Renal pelvis (tissue), 12 donors: ENCODE measurements at places on chromosomes 11 and 22. TPM values are rescaled to one million over a fixed set of nuclear protein-coding genes. Genes with fewer than 3 reads are reported as not detected.
A peak's percentile ranks its signal among the peaks of the same experiment; 100 is the strongest.

GRCh38 chr11:79026803-79027445 lies 413.9 kb downstream of the TENM4 start:
- DNase-seq: no peak

GRCh38 chr11:71184421-71185210 lies 67.8 kb downstream of the SHANK2 start:
- DNase-seq: no peak

GRCh38 chr11:121012091-121012490 lies 11.8 kb upstream of the TBCEL start:
- DNase-seq: no peak

DNA sequence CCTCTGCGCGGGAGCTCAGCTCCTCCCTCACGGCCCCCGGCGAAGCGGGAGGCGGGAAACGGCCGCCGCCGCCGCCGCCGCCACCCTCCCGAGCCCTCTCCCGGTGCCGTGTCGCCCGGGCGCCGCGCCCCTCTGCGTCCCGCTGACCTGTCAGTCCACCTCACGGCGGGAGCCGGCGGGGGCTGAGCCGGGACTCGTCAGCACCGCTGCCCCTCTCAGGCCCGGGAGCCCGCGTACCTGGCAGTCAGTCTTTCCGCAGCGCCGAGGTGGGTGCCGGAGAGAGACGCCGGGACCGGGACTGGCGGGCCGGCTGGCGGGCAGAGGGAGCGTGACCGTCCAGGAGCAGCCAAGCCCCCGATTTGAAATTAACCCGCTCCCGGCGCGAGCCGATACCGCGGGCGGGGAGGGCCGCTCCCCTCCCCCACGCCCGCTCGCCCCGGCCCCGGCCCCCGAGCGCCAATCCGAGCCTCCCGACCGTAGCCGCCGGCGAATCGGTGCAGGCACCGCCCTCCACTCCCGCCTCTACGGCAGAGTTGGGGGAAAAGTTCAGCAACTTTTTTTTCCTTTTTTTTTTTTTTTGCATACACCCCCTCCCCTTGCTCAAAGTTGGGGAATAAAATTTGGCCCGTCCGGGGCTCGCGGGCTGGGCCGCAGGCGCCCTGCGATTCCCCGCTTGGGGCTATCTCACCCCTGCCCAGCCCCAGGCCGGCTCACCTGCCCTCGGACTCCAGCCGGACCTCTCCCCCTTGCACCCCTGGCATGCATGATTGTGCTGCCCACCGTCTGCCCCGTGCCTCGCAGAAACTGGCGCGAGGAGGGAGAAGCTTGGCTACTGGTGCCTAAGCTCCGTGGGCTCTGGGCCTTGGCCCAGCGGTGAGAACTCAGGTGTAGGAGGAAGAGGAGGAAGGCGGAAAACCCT lies 774 bp upstream of the E2F8 start:
- DNase-seq: no peak

- DNase-seq: peak; percentile 81
Observed at GRCh38 chr11:63567044-63567840, 4.1 kb upstream of the PLAAT2 start.

- no peak for DNase-seq
Observed at GRCh38 chr22:19173047-19174035, 5.2 kb downstream of the SLC25A1 start.

DNA sequence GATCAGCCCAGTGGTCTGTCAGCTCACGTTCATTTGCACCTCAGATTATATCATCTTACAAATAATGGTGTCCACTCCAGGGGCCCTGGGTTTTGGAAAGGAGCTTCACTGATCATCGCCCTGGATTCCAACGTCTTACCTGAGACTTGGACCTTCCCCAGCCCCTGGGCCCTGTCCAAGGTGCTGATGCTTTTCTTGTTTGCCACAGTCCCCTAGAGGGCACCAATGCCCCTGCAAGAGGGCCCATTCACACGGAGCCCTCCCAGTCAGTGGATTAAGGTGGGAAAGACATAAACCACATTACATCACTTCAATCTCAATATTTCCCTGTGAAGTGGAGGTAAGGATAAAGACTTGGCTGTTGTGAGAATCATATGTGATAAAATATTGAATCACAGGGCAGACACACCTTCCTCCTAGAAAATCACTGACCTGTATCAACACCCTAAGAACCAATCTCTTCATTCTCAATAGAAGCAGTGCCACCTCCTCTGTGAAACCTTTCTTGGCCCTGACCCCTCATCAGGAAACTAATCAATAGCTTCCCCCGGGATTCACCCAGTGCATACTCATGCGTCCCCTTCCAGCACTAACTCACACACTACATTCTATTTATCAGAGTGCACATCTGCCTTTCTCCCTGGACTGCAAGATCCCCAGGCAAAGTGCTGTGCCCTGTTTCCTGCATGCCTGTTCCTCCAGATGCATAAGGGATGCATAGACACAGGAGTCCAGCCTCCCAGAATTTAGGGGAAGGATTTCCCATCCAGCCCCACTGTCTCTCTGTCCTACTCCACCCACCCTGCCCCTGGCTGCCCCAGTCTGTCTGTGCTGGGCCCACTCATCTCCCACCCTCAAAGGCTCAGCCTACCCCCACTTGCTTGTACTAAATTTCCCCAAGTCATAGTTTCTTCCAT lies 167.0 kb downstream of the BUD13 start:
- DNase-seq: peak; percentile 85

DNA sequence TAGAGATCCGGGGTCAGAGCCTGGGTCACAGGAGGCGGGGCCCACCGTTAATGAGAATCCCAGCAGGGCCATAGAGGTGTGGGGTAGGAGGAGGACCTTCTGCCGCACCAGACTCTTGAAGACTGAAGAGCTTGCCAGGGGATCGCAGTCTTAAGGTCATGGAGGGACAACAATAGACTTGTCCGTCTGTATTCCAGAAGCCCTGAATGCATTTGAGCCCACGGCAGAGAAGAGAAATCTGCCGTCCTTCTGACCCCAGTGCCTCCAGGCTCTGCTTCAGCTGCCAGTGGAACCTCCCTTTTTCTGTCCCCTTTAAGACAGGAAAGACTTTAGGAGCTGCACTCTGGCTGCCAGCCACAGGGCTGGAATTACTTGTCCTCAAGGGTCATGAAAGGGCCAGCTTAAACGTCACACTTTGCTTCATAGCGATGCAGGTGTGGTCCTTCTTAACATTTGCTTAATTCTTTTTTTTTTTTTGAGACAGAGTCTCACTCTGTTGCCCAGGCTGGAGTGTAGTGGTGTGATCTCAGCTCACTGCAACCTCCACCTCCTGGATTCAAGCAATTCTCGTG lies 15.5 kb upstream of the ST3GAL4 start:
- DNase-seq: no peak

GRCh38 chr11:70743941-70744351 lies 345.6 kb downstream of the CTTN start:
- no peak for DNase-seq

DNA sequence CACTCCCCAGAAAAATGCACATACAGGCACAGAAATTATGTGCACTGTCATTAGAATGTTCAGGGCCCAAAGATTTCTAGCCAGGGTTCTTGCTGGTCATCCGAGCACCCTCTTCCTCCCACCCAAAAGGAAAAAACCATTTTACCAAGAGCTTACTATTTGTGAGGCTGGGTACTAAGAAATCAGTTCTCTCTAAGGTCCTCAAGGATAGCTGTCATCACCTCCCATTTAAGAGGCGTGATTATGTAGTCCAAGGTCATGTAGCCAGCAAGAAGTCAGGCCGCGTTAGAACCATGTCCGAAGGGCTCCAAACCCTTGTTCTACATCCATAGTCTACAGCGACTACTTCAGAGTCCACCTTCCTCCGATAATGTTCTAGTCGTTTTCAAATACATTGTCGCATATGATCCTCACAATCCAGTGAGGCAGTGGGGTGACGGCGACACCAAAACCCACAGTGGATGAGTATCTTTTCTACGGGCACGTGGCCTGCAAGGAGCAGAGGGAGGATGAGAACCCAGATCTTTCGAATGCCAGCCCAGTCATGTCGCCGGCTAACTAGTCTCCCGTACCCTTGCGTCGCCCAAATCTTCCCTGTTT lies 634 bp downstream of the TIMM8B start:
- peak; percentile 4 for DNase-seq

DNA sequence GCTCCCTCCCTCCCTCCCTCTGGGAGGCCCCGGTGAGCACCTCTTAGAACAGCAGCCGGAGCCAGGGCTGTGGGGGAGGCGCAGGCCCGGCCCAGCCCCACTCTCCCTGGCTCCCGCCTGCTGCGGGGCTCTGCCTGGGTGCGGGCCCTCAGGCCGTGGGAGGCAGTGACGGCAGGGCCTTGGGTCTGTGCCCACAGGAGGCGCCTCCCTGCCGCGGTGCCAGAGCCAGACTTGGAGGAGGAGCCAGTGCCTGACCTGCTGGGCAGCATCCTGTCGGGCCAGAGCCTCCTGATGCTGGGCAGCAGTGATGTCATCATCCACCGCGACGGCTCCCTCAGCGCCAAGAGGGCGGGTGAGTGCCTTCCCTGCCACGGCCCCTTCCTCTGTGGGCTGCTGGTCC lies 9.5 kb downstream of the IRF7 start:
- DNase-seq: no peak

- DNase-seq: no peak
Observed at GRCh38 chr11:16881074-16881709, 133.0 kb downstream of the PLEKHA7 start.

- no peak for DNase-seq
Observed at GRCh38 chr11:130858215-130858614, 58.1 kb downstream of the SNX19 start.

- DNase-seq: no peak
Observed at GRCh38 chr11:124923296-124923695, 4.2 kb downstream of the HEPN1 start.

- no peak for DNase-seq
Observed at GRCh38 chr11:92384358-92384757, 159.7 kb downstream of the FAT3 start.

- no peak for DNase-seq
Observed at GRCh38 chr11:77197626-77198320, 69.7 kb downstream of the MYO7A start.

DNA sequence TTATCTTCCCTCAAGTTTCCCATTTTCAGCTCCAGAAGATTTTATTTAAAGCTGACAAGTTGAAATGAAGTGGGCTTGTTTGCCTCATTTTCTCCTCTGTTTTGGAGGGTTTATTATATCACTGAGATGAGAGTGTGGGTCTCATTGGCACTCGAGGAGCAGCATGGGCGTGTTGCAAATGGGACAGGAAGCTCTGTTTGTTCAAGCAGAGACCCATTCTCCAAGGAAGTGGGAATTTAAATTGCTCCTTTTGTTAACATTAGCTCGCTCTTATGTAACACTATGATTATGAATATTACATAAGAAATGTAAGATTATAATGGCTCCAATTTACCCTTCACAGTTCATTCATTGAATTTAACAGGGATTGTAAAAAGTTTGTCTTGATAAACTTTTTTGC lies 317.7 kb upstream of the CTSC start:
- no peak for DNase-seq

DNA sequence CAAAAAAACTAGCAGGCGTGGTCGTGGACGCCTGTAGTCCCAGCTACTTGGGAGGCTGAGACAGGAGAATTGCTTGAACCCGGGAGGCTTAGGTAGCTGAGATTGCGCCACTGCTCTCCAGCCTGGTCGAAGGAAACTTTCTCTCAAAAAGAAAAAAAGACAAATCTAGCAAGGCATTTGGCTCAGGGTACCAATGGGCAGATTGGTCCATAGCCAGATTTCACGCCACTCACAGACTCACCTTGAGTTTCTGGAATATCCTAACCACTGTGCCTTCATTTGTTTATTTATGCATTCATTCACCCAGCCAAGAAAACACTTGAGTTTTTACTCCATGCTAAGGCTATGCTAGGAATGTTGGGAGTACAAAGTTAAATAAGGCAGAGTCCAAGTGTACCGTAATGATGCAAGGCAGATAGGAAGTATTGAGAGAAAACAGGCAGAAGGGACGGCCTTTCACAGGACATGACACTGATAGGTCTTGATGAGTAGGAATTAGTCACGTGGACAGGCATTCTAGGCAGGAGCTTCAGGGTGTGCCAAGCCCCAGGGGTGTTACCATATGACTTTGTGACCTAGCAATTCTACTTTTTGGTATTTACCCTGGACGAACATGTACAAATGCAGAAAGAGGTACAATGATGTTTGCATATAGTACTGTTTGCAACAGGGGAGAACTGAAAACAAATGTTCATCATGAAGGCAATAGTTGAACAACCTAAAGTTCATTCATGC lies 3.0 kb upstream of the PACSIN3 start:
- peak; percentile 14 for DNase-seq

DNA sequence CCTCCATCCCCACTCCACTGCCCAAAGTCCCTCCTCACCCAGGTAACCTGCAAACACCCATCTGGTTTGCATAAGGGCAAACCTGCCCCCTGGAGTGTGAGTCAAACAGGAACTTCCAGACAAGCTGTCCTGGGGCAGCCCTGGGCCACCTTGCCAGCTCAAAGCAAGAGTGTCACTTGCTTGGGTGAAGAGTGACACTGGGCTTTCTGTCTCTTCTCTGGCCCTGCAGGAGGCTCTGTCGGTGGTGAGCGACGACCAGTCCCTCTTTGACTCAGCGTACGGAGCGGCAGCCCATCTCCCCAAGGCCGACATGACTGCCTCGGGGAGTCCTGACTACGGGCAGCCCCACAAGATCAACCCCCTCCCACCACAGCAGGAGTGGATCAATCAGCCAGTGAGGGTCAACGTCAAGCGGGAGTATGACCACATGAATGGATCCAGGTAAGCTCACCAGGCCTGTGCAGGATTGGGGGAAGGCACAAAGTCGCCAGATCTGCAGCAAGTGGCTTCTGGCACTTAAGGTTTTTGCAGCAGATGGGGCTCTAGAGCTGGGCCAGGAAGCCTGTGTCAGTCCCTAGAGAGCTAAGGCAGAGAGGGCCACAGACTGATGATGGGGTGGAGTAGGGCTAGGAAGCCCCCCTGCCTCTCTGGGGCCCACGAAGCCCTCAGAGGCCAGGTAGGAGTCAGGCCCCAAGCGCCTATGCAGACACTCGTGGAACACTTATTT lies 64.2 kb downstream of the FLI1 start:
- no peak for DNase-seq

GRCh38 chr11:48073031-48073861 lies 92.9 kb downstream of the PTPRJ start:
- DNase-seq: no peak

DNA sequence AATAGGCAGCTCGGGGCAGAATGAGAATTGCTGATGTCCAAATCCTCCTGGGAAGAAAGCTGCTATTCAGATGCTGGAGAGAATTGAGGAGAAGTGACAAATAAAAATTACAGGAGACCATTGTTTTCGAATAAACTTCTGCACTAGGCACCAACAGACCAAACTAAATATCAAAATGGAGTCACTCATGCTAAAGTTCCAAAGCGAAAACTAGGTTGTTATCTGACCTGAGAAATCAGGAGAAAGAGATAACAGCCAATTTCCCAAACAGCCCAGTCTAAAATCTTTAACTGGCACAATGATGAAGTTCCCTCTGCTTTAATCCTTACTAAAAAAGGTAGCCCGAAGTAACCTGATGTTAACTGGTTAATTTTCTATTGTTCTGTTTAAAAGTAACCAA lies 112.8 kb upstream of the APOA1 start:
- DNase-seq: no peak

GRCh38 chr22:38759005-38759404 lies 3.2 kb upstream of the SUN2 start:
- DNase-seq: no peak

GRCh38 chr11:20452585-20452984 lies 65.1 kb downstream of the PRMT3 start:
- no peak for DNase-seq

The USP2 gene
- polyA plus RNA-seq: 11.4 TPM

The DGCR6 gene
- polyA plus RNA-seq: 13.6 TPM

The RBM14 gene
- 92.4 TPM for polyA plus RNA-seq

The SEPTIN5 gene
- 36.3 TPM for polyA plus RNA-seq

The ZPR1 gene
- 50.6 TPM for polyA plus RNA-seq

The OR4C5 gene
- not detected for polyA plus RNA-seq

The PPFIBP2 gene
- polyA plus RNA-seq: 75.6 TPM

The CCDC116 gene
- polyA plus RNA-seq: 0.70 TPM

The SMTN gene
- polyA plus RNA-seq: 42.3 TPM

The OR5P2 gene
- polyA plus RNA-seq: not detected

The BIRC3 gene
- 1.2 TPM for polyA plus RNA-seq

The MUC5AC gene
- polyA plus RNA-seq: 0.01 TPM
